Activated CD8-positive, alpha-beta memory T cell treated with anti-CD3 and anti-CD28 coated beads, Interleukin-2, amount 50 U/mL, for 48 hours (primary cell): ENCODE measurements at places on chromosomes 11 and 22.
A peak's percentile ranks its signal among the peaks of the same experiment; 100 is the strongest.

DNA sequence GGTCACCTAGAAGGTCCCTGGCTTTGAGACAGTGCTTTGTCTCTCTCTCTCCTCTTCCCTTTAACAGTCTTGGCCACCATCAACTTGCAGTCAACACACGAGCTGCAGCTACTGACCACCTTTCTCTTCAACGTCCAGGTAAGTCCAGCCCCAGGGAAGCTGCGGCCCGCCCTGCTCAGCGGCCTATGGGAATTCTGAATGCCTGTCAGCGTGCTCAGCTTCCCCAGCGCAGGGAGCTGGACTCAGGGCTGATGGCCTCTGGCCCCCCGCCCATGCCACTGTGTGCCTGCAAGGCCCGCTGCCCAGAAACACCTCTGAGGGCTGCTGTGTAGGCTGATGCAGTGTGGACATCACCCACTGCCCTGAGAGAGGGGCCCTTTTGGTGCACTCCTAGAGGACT lies 32.5 kb downstream of the GLB1L2 start:
- DNase-seq, result no peak

DNA sequence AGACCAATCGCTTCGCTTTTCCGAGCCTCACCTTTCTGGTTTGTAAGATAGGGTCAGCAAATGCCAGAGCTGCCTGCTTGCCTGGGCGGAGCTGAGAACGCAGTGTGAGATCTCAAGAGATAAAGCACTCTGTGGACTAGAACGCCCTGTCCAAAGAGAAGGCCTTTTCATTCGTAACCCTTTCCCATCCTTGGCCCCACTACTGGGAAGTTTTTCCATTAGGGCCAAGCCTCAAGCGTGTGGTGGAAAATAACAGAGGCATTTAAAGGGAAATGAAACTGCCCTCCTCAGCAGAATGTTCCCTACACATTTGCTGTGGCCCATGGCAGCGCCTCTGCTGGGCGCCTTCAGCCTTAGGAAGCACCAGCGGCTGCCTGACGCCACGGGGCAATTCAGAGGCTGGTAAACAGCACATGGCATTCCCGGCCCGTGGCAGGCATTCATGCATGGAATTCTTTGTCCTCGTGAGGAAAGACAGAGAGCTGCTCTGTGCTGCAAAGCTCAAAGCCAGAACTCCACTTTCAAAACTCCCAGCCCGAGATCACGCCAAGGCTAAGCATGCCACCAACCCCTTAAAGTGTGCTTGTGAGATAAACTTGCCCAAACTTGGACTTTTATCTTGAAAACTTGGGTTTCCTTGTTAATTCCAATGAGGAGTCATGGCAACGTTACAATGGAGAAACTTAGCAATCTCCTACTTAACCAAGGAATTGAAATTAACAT lies 38.1 kb downstream of the AHNAK start:
- DNase-seq, result no peak

- peak; percentile 59 for DNase-seq
Measured at GRCh38 chr11:12196308-12196707, 85.9 kb downstream of the MICAL2 start.

DNA sequence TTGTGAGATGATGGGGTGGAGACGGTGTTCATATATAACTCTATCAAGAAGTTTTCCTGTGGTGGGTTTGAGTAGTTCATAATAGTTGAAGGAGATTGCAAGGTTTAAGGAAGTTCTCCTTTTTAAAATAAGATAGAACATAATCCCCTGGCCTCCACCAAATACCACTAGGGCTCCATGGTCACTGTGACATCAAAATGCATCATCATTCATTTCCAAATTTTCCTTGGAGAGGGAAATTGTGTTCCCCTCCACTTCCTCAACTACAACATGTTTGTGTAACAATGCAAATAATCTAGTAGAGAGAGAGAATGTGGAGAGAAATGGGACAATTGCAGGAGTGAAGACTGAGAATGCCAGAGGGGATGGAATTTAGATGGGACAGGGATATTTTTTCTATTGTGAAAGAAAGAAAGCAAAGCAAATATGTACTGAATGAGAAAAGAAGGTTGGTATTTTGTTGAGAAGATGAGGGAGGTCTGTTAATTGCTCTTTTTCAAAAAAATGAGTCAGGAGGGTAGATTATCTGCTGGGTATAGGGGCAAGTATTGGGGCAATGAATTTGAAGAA lies 33.4 kb upstream of the ZBED5 start:
- DNase-seq, result no peak

DNA sequence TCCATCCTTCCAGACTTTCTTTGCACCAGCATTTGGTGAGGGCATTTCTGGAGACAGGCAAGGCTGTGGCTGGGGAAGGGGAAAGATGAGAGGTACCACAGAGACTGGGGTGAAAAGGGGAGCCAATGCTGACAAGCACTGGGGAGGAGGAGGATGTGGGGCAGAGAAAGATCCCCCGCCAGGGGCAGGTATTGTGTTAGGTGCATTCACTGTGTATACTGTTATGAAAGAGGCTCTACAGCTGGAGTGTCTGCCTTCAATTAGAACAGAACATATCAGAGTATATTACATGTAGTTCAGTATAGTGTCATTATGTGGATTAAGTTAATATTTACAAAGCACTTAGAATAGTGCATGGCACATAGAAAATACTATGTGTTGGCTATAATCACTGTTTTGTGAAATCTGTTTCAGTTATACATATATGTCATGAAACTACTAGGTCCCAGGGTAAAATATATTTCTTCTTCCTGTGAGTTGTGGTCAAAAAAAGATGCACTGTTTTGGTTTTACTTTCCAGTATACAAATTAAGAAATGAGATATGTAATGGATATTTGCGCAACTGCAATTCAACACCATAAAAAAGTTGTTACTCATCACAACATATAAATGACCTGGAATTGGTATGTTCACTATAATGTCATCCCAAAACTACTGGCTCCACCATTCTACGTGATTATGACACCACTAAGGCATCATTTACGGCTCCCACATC lies 8.4 kb downstream of the MSANTD2 start:
- no peak for DNase-seq

- no peak for DNase-seq
Measured at GRCh38 chr11:90747057-90747456, 524.2 kb upstream of the CHORDC1 start.

DNA sequence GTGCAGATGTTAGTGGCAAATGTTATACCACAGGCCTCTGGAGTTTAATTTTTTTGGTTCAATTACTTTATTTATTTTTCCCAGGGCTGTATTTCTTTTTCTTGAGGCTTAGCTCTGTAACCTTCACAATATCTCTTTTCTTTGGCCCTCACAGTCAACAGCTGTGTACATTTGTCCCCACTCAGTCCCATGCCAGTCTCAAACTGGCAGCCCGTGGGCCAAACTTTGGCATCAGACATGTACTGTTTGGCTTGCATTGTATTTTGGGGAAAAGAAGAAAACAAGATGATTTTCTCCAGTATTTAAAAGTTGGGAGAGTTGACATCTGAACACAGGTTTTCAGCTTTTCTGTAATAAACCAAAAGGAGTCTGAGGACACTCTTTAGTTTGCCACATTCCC lies 87.1 kb downstream of the PRR5L start:
- DNase-seq, result no peak

DNA sequence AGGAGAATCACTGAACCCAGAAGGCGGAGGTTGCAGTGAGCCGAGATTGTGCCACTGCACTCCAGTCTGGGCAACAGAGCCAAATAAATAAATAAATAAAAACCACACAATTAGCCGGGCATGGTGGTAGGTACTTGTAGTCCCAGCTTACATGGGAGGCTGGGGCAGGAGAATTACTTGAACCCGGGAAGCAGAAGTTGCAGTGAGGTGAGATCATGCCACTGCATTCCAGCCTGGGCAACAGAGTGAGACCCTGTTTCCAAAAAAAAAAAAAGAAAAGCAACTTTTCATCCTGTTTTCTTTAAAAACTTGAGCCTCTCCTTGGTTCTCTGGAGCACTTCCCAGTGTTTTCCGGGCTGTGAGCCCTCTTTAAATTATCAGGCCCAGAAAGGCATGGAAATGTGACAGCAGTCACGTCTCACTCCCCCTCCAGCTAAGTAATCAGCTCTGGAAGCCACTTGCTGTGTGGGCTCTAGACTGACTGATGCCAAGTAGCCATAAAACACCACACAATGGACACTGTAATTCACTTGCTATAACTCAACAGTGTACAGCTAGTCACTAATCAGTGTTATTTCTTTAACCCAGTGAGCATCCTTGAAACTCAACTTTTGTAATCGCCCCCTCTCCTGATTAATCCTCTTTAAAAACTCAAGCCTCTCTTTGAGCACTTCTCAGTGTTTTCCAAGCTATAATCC lies 13.0 kb upstream of the MCHR1 start:
- DNase-seq, result no peak

GRCh38 chr11:78132475-78132874 lies 7.0 kb downstream of the ALG8 start:
- DNase-seq, result no peak

- no peak for DNase-seq
Measured at GRCh38 chr11:15943418-15944197, 412.7 kb downstream of the SOX6 start.

DNA sequence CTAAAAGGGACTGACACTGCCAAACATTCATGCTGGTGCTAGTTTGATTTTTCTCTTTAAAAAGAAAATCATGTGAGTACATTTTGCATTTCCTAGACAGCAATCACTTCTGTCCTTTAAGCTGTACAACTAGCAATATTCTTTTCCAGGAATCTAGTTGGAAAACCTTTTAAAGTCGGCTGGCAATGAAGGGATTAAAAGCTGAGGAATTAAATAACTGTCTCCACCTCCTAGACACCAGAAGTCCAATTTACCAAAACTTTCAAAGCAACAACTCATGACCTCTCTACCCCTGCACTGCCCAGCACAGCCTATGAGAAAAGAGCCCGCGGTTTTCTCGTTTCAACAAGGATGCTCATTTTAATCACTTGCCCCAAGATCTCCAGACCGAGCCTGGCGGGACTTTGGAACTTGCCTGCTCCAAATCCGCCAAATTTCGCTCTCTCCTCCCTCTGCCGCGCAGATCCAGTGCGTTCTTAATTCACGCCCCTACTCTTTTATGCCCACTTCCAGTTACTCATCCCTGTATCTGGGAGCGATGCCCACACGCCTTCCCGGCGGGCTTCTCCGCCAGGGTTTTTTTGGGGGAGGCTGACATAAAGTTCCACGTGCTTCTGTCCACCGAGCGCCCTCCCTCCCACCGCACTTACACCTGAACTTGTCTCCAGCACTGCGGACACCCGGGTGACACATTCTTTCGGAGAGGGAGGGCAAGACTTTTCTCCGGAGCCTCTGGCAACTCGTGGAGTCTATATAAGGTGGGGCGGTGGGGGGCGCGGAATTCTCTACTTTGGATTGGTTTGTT lies 2.5 kb downstream of the MPPED2 start:
- no peak for DNase-seq

- DNase-seq, result peak; percentile 26
Measured at GRCh38 chr22:49566693-49567092, 261.0 kb downstream of the BRD1 start.
